ENCODE measurements at places on chromosomes 16 and 17. TPM values are rescaled to one million over a fixed set of nuclear protein-coding genes. Genes with fewer than 3 reads are reported as not detected.

C16orf86 gene
- not detected for total RNA-seq

DNA sequence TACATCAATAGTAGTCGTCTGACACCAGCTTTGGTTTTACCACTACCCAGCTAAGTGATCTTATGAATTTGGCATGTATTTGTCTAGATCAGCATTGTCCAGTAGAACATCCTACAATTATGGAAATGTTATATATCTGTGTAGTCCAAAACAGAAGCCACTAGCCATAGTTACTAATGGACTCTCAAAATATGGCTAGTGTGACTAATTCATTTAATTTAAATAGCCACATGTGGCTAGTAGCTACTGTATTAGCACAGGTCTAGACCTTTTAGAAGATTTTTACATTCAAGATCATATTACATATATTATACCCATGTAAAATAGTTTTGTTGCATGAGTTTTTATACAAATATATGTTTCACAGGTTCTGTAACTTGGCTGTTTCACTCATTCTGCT is 27.0 kb upstream of the NFAT5 start:
- no peak for DNase-seq

- DNase-seq: no peak
Observed at GRCh38 chr17:32261417-32261736, 4.3 kb upstream of the RHBDL3 start.

DNA sequence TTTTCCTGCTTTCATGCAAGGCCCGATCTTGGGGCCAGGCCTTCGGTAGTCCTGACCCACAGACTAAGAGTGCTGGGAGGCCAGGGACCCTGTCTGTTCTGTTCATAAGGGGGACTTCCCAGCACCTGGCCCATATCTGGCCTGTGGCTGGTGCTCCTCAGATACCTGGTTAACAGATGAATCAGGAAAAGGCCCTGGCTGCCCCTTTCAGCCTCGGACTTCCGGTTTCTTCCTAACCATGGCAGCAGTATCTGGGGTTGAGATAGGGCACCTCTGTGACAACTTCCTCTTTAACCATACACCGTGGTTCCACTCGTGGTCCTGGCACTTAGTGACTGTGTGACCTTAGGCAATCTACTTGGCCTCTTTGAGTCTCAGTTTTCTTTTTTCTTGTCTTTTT is 18.4 kb downstream of the PLCG2 start:
- DNase-seq: no peak

DNA sequence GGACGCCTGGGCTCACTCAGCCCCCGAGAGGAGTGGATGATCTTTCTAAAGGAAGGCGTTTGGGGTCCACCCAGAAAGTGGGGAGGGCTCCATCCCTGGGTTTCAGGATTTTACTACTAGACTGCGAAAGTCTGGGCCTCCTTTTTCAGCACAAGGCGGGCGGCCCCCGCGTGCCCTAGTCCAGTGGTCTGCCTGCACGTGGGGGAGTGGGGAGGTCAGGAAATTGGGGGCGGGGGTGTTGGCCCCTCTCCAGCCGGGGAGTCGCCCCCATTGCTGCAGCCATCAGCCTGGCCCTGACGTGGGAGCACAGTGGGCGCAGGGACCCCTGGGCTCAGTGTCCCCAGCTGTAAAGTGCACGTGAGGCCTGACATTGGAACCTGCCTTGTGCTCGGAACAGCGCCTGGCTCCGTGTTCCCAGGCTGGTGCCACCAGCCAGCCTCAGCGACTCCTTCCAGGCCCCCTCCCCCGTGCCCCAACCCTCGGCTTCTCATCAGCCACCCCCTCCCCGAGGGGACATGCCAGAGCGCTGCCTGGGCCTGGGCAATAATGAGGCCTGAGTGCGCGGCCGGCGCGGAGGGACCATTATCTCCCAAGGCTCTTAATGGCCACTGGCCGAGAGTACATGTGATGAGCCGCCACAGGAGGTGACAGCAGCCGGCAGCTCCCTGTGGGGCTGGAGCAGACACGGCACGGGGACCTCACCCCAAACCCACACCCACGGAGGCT is 2.4 kb upstream of the C1QTNF8 start:
- DNase-seq: no peak

DNA sequence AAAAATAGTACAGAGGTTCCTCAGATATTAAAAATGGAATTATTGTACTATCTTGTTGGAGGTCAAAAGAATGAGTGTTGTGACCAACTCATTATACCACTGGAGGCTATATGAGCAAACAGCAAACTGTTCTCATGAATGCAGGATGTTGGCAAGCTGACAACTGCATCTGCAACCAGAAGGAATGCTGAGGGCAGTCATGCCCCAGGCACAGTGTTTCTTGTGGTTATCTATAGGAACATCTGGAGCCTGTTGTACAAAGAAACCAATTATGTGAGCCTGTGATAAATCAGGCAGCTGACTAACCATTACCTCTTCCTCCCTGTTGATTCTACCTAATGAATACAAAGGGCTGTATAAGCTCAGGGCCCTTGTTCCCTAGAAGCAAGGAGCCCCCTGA is 2057.1 kb downstream of the TP53TG3F start:
- no peak for DNase-seq

DNA sequence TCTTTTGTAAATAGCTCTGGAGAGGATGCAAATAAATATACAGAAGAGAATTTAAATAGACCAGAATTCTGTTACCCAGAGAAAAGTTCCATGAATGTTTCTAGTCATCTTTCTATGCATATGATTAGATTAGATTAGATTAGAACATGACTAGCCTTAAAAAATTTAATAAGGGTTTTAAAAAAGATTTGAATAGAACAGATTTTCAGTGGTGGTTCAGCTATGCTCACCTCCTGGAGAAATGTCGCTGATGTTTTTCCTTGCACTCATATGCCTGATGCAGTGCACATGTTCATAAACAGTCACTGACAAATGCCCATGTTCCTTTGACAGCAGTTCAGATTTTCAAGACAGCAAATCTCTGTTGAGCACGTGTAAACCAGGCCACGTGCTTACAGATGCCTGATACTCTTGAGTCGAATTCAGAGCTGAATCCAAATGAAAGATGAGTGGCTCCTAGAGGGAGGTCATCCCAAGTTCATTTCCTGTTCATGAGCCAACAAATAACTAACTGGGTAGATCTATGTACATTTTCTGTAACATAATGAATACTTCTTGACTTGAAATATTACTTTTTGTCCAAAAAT is 19.9 kb upstream of the RAB11FIP4 start:
- DNase-seq: no peak

Measured in PC-3 (cell line).